ENCODE measurements at places on chromosomes 13 and 19.
A peak's percentile ranks its signal among the peaks of the same experiment; 100 is the strongest.

GRCh38 chr19:10936661-10937084 lies 8.1 kb downstream of the TIMM29 start:
- peak; percentile 88 for DNase-seq

DNA sequence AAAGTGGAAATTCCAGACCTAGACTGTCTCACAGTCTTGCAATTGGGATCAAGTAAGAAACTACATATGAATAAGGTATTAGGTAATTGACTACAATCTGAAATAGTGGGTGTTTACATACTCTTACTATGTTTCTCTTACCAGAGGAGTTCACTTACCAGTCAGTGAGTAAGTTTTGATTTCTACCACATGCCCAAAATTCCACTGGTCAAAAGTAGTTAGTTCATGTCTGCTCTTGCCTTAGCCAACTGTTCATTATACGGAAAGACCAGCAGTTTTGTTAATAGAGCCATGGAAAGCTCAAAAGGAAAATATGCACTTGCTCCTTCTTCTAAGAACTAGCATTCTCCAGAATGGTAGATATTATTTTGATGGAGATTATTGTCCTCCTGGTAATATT lies 490.8 kb downstream of the RFC3 start:
- no peak for DNase-seq

- DNase-seq, result no peak
Measured at GRCh38 chr19:9835507-9835949, 410 bp downstream of the PIN1 start.

DNA sequence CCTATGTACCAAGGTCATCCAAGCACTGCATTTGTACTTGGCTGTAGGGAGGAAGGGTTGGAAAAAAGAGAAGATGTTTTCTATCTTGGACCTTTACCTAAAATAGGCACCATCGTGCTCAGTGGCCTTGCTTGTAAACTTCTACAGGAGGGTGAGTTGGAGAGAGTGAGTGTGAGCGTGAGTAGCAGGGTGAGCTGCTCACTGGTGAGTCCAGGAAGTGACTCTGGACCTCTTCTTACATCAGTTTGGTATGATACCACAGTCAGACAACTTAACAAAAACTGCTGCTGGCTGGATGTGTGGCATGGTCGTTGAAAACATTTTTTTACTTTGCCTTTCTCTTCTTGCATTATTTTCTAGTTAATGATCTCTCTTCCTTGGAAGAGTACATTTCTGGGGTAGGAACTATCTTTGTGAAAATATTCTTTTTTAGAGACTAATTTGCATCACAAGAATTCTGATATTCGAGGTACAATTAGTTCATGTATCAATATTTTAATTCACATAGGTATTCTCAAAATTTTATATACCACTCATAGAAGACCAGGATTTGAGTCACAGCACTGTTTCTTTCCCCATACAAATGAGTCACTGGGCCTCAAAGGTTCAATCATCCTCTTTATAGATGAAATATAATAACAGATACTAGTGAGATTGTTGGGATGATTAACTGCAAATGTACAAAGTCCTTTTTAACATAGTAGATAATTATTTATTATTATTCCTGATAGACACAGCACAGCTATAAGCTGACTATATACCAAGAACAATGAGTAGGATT lies 651 bp downstream of the SERPINE3 start:
- DNase-seq, result no peak

- DNase-seq, result no peak
Measured at GRCh38 chr19:47096721-47097120, 16.9 kb downstream of the ZC3H4 start.

- DNase-seq, result peak; percentile 90
Measured at GRCh38 chr19:6065685-6066374, 44.5 kb downstream of the RFX2 start.

DNA sequence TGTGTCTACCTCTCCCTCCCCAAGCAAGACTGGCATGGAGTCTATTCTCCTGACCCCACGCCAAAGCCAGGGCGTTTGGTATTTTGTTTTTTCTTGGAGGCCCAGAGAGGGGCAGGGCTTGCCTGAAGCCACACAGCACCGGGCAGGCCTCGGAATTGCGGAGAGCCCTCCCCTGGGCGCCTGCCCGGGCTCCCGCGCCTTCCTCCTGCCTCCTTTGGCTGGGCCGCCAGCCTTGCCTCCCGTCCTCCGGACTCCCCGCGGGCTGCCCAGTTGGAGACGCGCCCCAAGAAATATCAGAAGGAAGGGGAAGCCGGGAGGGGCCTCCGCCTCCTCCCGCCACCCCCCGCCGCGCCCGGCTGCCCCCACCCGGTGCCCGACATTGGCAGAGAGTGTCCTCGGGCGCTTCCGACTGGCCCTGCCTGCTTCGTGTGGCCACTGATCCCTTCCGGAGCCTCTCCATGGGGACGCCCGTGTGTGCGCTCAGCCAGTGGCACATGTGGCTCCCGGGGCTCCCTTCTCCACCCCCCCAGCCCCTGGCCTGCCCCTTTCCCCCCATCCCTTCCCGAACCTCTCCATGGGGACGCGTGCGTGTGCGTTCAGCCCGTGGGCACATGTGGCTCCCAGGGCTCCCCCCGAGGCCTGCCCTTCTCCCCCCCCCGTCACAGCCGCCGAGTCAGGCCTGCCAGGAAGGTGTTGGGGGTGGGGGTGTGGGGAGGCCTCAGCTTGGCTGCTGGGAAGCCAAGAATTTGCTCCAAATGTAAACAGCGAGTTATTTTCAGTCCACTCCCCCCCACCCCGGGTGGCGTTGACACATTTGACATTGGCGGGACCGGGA lies 37.3 kb downstream of the NFIC start:
- DNase-seq, result peak; percentile 91

GRCh38 chr13:114105521-114106225 lies 26.8 kb downstream of the RASA3 start:
- DNase-seq, result peak; percentile 28

GRCh38 chr19:47729799-47730520 lies 15.4 kb upstream of the NOP53 start:
- DNase-seq, result peak; percentile 93

DNA sequence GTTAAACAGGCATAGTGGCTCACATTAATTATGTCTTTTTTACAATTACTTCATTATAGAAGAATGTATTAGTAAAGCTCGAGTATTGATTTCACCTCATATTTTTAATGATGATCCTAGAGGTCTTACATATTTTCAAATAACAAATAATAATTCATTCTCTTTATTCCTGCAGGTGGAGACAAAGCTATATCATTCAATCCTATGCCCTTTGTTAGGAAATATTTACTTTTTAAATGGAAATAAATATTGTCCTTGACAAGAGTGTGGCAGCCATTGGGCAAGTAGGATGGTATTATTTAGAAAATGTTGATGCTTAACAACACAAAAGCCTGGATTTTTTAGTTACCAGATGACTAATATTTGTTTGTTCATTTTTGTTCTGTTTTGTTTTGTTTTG lies 127.6 kb downstream of the COG6 start:
- peak; percentile 71 for DNase-seq

DNA sequence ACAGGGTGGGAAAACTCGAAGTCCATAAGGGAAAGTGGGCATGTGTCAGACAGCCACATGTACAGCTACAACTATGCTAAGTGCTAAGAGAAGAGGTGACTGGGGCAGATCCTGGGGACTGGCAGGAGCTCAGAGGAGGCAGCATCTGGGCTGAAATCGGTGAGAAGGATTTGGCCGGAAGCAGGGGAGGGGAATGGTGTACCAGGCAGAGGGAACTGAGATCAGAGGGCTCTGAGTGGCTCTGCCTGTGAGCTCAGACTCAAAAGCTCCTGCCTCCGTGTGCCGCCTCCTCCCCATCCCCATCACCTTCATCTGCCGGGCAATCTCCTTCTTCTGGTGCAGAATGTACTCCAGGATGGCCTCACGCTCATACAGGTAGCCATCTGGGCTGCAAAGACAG lies 21.8 kb downstream of the NOSIP start:
- DNase-seq, result no peak

DNA sequence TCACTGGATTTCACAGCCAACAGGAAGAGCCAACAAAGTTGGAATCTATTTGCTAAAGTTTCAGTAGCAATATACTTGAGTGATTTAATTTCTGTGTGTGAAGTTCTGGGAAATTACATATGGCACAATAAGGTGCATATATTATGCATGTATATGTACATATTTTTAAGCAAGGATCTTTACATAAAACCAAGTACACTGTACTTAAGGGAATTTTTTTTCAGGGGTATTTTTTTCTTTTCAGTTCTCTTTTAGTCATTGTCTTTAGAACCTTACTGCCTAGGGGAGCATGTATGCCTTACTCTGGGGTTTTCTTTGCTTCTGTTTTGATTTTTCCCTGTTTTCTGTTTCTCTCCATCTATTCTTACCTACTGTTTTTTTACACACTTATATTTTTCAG lies 7.4 kb downstream of the RAP2A start:
- DNase-seq, result no peak

- DNase-seq, result no peak
Measured at GRCh38 chr13:27678306-27679040, 56.8 kb downstream of the POLR1D start.

DNA sequence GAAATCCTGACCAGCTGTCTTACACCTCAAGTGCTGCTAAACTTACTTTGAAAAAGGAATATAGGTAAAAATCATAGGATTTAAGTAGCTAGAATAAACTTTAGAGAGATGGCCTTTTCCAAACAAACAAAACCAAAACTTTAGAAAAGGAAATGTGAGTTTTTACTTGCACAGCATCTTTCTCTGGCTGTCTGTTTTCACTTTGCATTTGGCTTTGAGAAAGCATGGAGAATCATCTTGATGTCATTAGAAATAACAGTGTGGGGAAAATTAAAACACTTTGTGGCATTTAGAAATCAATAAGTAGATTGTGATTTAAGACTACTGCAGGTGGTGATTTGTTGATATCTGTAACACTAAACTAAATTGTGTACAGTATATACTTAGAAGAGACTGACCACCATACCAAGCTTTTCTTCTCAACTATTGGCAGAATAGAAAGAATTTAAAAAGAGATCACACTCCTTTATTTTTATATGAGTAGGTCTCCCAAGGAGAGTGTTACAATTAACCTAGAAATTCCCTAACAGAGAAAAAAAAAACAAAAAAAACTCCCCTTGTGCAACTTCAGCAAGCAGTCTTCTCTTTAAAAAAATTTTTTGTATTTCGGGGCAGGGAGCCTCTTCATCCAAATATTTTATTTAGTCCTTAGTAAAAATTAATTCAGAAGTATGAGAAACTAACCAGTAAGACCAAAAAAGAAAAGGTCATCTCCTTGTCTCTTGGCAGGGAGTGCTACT lies 6.1 kb downstream of the WDFY2 start:
- DNase-seq, result no peak

DNA sequence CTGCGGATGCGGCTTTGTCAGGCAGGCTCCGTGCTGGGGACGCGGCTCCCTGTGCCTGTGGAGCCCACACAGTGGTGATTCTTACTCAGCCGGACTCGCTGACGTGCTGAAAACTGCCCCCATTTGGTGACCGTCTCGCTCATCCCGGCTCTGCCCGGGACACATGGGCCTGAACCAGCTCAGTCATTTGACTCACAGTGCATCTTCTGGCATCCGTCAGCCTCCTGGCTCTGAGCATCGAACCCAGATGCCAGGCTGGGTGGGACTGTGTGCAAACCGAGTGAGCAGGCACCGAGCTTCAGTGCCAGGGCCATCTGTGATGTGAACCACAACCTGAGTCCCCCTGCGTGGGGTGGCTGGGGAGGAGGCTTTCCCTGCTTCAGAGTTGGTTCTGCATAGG lies 5.5 kb downstream of the GCDH start:
- DNase-seq, result no peak

GRCh38 chr19:45523642-45524256 lies 16.5 kb downstream of the VASP start:
- DNase-seq, result peak; percentile 89

GRCh38 chr13:99860745-99861144 lies 110.8 kb downstream of the ZIC5 start:
- DNase-seq, result no peak

- DNase-seq, result no peak
Measured at GRCh38 chr19:27741236-27741635, 1471.7 kb downstream of the UQCRFS1 start.

DNA sequence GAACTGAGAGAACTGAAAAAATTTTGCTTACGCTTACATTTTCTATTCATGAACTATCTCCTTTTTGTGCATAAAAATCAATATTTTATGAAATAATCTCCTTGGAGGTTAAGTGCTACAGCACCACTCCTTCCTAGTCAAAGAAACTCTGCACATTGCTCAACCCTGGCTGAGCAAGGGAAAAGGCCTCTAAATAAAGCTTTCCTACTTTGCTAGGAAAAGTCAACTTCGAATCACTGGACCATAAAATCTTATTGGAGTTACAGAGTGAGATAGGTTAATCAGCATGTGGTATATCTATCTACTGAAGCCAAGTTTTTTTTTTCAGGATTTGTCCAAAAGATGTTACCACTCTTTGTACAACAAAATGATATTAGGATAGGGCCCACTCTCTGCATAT lies 57.5 kb upstream of the HMGB1 start:
- DNase-seq, result no peak

GRCh38 chr13:103945836-103946235 lies 879.6 kb upstream of the SLC10A2 start:
- no peak for DNase-seq

- no peak for DNase-seq
Measured at GRCh38 chr13:102361113-102361512, 40.7 kb downstream of the FGF14 start.

DNA sequence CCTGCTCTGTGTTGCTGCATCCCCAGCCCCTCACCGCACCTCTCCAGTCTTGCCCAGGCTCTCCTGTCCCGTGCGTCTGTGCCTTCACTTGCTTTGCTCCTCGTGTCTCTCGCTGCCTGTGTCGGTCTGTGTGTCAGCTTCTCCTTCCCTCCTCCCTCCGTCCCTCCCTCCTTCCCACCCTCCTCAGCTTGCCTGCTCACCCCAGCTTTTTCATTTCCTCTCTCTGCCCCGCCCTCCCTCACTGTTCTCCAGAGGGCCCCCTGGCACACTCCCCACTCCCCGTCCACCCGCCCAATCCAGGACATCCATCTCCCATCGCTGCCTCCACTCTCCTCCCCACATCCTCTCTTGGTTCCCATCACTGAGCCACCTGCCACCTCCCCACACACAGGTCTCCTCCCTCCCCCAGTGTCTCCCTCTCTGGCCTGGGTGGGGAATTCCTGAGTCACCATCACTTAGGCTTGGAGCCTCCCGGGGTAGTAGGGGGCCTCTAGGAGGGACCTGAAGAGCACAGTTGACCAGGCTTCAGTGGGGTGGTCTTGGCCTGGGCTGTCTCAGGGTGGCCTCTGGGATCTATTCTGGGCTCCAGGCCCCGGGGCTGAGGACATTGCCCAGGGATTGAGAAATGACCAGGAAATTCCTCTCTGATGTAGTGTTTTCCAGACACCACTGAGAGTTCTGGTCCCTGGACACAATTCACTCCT lies at the start of gene PTGIR:
TSS of gene PTGIR (minus strand) at position 132 of the 704 bp plus-strand sequence. CDS start 864 bp downstream, outside the sequence.
- DNase-seq, result peak; percentile 28

GRCh38 chr19:5083547-5083965 lies 114.6 kb downstream of the KDM4B start:
- DNase-seq, result no peak

DNA sequence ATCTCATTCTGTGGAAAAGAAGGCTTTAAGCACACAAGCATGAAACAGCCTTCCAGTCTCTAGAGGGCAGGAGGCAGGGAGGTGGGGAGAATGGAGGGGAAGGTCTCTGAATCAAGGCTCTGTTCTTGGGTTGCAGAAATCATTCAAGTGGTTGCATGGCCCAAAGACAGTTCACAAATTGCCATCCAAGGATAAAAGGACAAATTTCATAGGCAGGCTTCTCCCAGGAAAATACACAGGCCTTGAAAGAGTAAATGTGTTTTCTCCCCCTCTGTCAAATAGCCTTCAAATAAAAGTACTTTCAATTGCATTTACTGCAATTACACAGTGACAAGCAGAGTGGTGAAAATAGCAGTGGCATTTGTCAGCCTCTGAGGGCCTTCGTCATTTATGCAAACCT lies 450.8 kb downstream of the DCT start:
- DNase-seq, result no peak

- DNase-seq, result no peak
Measured at GRCh38 chr19:21130097-21130775, 11.6 kb upstream of the ZNF431 start.

Data from dermis blood vessel endothelial cell (primary cell).